GDM1 (cell line): ENCODE measurements at places on chromosomes 1 and 21.
A peak's percentile ranks its signal among the peaks of the same experiment; 100 is the strongest.

GRCh38 chr21:44429894-44430293 lies 25.4 kb upstream of the LRRC3 start:
- DNase-seq = no peak

GRCh38 chr1:182200025-182200812 lies 138.7 kb upstream of the ZNF648 start:
- no peak for DNase-seq

DNA sequence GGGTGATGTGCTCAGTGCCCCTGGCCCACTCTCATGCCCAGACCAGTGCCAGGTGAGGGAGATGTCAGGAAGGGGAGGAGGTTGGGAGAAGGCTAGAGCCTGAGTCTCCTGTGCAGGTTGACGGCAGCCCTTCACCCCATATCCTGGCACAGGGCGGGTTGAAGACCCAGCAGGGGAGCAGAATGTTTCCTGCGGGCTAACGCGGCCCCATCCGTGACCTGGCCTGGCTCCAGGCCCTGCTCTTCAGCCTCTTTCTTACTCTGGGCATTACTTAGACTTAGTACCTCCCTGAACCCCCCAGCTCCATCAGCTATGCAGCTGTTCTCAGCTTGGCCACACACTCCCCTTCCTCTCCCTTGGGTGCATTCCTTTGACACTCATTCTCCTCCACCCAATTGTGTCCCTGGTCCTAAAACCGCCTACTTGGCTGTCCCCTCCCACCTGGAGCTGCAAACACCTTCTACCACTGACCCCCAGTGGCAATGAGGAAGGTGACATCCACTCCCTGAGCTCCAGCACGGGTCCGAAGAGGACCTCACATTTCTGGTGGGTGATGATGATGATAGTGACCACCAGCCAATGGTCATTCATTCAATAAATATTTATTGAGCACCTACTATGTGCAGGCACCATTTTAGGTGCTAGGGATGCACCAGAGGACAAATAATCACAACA lies 179.0 kb downstream of the PTPRU start:
- no peak for DNase-seq

DNA sequence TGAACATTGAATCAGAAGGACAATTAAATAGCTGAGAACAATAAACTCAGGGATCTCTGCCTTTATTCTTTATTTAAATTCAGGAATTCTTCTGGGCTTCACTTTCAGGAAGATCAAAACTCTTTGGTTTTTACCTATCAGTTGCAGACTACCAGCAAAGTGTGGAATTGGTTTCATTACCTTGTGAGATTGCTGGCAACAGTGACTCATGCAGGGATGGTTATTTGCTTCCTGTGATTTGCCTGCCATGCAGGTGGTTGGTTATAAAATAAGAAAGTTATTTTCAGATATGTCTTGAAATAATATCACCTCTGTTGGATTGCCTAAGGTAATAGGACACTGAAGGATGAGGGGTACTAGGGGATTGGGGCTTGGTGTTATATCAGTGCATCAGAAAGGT lies 204.6 kb downstream of the PTBP2 start:
- no peak for DNase-seq

DNA sequence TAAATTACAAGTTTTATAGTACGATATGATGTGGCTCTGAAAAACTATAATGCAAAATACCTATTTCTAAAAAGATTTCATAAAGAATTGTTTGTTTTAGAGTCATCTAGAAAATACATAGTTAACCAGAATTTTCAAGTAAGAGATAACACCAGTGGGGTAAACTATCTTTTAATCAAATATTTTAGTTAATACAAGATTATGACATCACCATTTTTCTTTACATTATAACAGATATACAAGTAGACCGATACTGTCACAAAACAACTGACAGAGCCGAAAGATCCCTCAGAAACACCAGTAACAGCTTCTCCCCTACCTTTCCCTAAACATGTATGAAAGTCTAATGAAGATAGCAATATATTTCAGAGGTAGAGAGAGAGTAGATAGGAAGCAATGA lies 54.2 kb downstream of the EPS15 start:
- no peak for DNase-seq

- DNase-seq = peak; percentile 48
Observed at GRCh38 chr1:199202331-199202730, 563.5 kb downstream of the PTPRC start.

DNA sequence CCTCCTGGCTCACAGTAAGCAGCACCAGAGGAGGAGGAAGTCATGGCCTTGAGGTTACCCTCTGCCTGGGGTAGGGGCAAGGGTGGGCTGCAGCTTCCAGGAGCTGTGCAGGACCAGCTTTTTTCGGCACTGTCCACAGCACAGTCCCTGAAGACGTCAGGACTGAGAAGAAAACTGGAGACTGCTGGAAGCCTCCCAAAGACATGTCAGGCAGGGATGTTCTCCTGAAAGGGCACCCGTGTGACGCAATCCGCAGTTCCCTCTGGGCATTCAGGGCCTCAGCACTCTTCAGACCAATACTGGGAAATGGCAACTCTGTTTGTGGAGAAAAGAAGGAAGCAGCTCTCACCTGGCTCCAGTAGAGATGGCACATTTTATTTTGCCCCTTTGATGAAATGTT lies 64.8 kb upstream of the TENT5C start:
- DNase-seq = no peak
